ENCODE measurements at places on chromosomes 6 and 20. TPM values are rescaled to one million over a fixed set of nuclear protein-coding genes. Genes with fewer than 3 reads are reported as not detected.
A peak's percentile ranks its signal among the peaks of the same experiment; 100 is the strongest.

Gene IL17A
- total RNA-seq: not detected

Gene PLN
- 0.45 TPM for total RNA-seq

Gene CCM2L
- 1.2 TPM for total RNA-seq

Gene KHDRBS2
- not detected for total RNA-seq

Gene SYCP2
- not detected for total RNA-seq

Gene TGM2
- 0.13 TPM for total RNA-seq

Gene BCLAF1
- 207 TPM for total RNA-seq

Gene OR12D3
- total RNA-seq: not detected

Gene GPX5
- total RNA-seq: not detected

Gene TUBB1
- total RNA-seq: 0.03 TPM

Gene NINL
- 18.1 TPM for total RNA-seq

Gene BANF2
- total RNA-seq: not detected

- H3K27ac ChIP-seq: no peak overlapping the region
- peaks cover 27% of the 10 kb centered on the region for H3K27me3 ChIP-seq
- H3K36me3 ChIP-seq: no peaks in the 10 kb centered on the region
Observed at GRCh38 chr20:64143018-64143801, 21.0 kb upstream of the MYT1 start.

- H3K36me3 ChIP-seq: no peaks in the 10 kb centered on the region
- peak; percentile 45 for DNase-seq
- no peaks in the 10 kb centered on the region for H3K27me3 ChIP-seq
- peaks cover 39% of the 10 kb centered on the region for H3K4me1 ChIP-seq
- H3K27ac ChIP-seq: peak overlapping the region; percentile 27
- no peak overlapping the region for H3K4me3 ChIP-seq
Observed at GRCh38 chr6:135568379-135568778, 70.8 kb upstream of the AHI1 start.

DNA sequence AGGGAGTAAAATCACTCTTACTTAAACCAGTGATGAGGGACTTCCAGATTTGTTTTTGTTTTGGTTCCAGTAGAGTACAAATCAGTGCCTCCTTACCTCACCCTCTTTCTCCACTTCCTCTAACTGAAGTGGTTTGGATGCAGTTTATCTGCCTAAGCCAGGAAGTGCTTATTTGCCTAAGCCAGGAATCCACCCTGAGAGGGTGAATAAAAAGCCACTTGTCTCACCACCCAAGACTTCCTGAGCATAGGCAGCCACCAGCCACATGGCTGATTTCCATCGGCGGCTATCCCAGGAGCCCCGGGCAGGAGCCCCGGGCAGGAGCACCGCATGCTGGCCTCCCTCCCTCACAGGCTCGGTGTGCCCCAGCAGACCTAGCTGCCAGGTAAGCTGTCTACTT, 12.0 kb downstream of the LRP11 start:
- DNase-seq: peak; percentile 26
- H3K27ac ChIP-seq: peak overlapping the region; percentile 20
- peaks cover 40% of the 10 kb centered on the region for H3K4me1 ChIP-seq
- no peaks in the 10 kb centered on the region for H3K27me3 ChIP-seq
- H3K36me3 ChIP-seq: 0 out of 2 replicates have a peak, but pooled peaks cover 2% of the 10 kb centered on the region

DNA sequence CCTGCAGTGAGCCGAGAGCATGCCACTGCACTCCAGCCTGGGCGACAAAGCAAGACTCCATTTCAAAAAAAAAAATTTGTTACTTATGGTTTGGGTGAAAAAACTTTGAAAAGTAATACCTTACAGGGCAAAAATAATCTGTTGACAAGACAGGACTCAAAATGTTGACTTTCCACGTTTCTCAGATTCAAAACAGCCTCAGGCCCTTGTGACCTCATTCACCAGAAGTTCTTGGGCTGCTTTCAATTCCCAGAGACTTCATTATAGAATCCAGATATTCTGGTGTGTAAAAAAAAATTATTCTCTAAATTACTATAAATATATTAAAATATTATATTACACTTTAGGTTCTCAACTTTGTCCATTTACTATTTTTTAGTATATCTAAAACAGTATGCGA, 116.2 kb downstream of the KCNQ5 start:
- no peak overlapping the region for H3K27ac ChIP-seq
- no peaks in the 10 kb centered on the region for H3K36me3 ChIP-seq
- H3K4me1 ChIP-seq: no peaks in the 10 kb centered on the region
- no peak overlapping the region for H3K4me3 ChIP-seq
- no peak for DNase-seq

GRCh38 chr6:36331381-36331780, 5.3 kb downstream of the BNIP5 start:
- H3K4me3 ChIP-seq: no peak overlapping the region
- H3K36me3 ChIP-seq: no peaks in the 10 kb centered on the region
- DNase-seq: no peak
- H3K27me3 ChIP-seq: no peaks in the 10 kb centered on the region
- no peak overlapping the region for H3K27ac ChIP-seq

DNA sequence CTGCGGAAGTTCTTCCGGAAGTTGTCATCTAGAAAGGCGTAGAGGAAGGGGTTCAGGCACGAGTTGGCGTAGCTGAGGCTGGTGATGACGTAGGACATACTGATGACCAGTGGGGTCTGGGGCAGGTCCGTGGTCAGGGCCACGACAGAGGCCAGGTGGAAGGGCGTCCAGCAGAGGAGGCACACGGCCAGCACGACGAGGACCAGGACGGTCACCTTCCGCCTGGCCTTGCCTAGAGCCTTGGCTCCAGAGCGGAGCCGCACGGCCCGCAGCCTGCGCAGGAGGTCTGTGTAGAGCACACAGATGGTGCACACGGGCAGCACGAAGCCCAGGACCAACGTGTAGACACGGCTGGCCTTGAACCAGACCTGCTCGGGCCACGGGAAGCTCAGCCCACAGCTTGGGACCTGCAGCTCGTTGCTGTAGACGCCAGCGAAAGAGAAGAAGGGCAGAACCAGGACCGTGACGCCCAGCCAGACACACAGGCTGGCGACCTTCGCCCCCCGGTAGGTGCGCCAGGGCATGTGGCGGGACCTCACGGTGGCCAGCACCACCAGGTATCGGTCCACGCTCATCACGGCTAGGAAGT, 1.4 kb downstream of the NPBWR2 start:
- peaks cover 60% of the 10 kb centered on the region for H3K27me3 ChIP-seq
- H3K4me1 ChIP-seq: no peaks in the 10 kb centered on the region
- H3K27ac ChIP-seq: no peak overlapping the region
- H3K4me3 ChIP-seq: no peak overlapping the region

- no peak for DNase-seq
- no peaks in the 10 kb centered on the region for H3K27me3 ChIP-seq
- H3K4me1 ChIP-seq: peaks cover 10% of the 10 kb centered on the region
- no peaks in the 10 kb centered on the region for H3K36me3 ChIP-seq
- no peak overlapping the region for H3K27ac ChIP-seq
Observed at GRCh38 chr6:53887316-53887715, 92.5 kb downstream of the LRRC1 start.

- no peak for DNase-seq
- peaks cover 14% of the 10 kb centered on the region for H3K4me1 ChIP-seq
- H3K4me3 ChIP-seq: no peak overlapping the region
- H3K36me3 ChIP-seq: peaks cover 19% of the 10 kb centered on the region
Observed at GRCh38 chr20:48702455-48702913, 125.3 kb downstream of the PREX1 start.

DNA sequence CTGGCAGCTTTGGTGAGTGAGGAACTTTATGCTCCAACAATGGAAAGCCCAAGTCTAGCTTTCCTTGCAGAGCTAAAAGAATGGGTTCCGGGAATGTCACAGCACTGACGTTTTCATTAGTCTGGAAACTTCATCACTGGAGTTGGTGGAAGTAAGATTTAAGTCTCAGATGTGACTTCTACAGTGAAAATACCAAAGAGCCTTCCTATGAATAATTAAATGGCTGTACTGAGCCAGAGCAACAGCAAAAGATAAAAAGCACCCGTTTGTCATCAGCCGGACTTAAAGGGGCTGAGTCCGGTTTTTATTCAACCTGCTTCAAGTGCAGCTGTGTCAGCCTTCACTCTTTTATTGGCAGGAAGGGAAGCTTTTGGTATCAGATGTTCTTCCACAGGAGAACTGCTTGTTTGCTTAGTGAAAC, 46.5 kb upstream of the SHLD1 start:
- no peak overlapping the region for H3K27ac ChIP-seq
- H3K4me1 ChIP-seq: no peaks in the 10 kb centered on the region
- peak; percentile 15 for DNase-seq
- no peak overlapping the region for H3K4me3 ChIP-seq
- no peaks in the 10 kb centered on the region for H3K36me3 ChIP-seq
- no peaks in the 10 kb centered on the region for H3K27me3 ChIP-seq

- no peak for DNase-seq
- H3K27me3 ChIP-seq: peaks cover 56% of the 10 kb centered on the region
- H3K36me3 ChIP-seq: no peaks in the 10 kb centered on the region
- no peaks in the 10 kb centered on the region for H3K4me1 ChIP-seq
- H3K27ac ChIP-seq: no peak overlapping the region
Observed at GRCh38 chr20:63320616-63321147, 27.7 kb downstream of the COL20A1 start.

GRCh38 chr6:7637533-7637932, 47.5 kb downstream of the SNRNP48 start:
- H3K4me3 ChIP-seq: no peak overlapping the region
- DNase-seq: no peak
- H3K27ac ChIP-seq: no peak overlapping the region

- no peak overlapping the region for H3K4me3 ChIP-seq
- H3K4me1 ChIP-seq: peaks cover 50% of the 10 kb centered on the region
- no peaks in the 10 kb centered on the region for H3K27me3 ChIP-seq
- H3K27ac ChIP-seq: peak overlapping the region; percentile 86
Observed at GRCh38 chr6:163782436-163783003, 368.0 kb downstream of the QKI start.

DNA sequence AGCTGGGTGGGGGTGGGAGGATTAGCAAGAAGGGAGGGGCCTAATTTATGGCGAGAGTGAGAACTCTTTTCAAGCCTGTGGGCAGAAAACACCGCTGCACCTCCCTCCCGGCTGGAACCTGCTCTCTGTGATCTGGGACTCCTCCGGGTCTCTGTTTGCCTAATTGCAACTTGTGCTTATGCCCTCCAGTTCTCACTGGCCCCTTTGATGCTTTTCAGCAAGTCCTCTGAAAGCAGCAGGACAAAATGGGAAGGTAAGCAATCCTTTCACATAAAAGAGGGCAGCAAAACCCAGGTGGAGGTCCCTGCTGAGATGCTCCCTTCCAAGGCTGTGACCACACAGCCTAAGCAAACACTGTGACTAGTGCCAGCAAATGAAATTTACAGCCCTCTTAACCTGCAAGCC, 523.0 kb upstream of the FLRT3 start:
- no peaks in the 10 kb centered on the region for H3K36me3 ChIP-seq
- H3K27me3 ChIP-seq: no peaks in the 10 kb centered on the region
- no peak overlapping the region for H3K4me3 ChIP-seq
- no peak overlapping the region for H3K27ac ChIP-seq

GRCh38 chr6:168468045-168468444, 27.1 kb downstream of the SMOC2 start:
- no peak for DNase-seq
- H3K27ac ChIP-seq: no peak overlapping the region
- no peaks in the 10 kb centered on the region for H3K36me3 ChIP-seq
- no peak overlapping the region for H3K4me3 ChIP-seq
- 0 out of 2 replicates have a peak, but pooled peaks cover 7% of the 10 kb centered on the region for H3K27me3 ChIP-seq

DNA sequence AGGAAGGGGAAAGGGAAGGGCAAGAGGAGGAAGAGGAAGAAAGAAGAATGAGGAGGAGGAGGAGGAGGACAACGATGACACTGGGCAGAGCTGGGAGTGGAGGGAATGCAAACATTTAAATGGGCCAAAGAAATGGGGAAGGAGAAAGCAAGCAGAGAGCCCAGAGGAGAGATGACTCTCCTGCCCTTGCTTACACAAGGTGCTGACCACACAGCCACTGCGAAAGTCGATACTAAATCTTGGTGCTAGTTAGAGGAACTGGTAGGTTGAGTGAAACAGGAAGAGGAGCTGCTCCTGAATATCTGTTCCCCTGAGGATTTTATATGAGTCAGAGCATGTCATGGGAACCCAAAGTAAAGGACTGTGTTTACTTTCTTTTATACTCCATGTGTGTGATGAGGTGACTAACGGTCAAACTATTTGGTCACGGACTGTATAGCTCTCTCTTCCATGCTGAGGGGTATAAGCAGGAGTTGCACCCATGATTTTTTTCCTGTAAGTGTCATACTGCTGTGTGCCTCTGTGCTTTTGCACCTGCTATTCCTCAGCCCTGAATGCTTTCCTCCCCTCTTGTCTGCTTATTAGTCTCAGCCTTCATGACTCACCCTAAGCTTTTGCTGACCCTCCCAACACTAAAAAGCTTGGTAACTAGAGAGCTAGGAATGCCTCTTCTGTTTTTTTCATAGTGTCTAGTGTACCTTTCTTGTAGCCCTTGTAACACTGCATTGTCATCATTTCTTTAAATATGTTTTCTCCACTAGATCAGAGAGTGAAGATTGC, 9.5 kb upstream of the PAQR8 start:
- H3K36me3 ChIP-seq: no peaks in the 10 kb centered on the region
- H3K27ac ChIP-seq: peak overlapping the region; percentile 43
- H3K4me1 ChIP-seq: peaks cover 21% of the 10 kb centered on the region
- DNase-seq: peak; percentile 81

DNA sequence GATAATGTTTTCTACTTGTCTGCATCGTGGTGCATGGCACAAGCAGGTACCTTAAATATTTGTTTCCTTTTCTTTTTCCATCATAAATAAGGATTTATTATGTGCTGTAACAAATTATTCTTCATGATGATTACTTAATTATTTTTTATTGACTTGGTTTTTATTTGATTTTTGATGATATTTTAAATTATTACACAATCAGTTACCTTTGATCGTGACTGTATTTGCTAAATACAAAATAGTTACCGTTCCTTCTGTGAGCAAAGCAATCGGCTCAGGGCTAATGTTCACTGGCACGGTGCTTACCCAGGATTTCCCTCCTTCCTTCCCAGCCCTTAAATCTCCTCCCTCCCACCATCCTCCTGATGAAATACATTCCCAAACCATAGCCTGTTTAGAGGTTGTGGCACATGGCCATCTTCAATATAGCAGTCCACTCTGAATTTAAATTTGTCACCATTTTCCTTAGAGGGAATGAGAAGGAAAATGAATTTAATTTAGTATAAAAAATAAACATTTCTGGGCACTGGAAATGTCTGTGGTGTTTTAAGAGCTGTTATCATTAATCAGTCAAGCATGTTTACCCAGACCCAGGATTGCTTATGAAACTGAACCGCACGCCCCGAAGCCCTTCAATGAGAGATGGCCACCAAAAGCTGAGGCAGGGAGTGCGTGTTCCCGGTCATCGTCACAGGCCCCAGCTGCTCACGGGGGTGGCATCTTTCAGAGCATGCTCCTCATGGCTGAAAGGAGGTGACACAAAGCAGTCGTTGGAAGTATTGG, 23.0 kb upstream of the EXOC2 start:
- no peaks in the 10 kb centered on the region for H3K4me1 ChIP-seq
- no peak overlapping the region for H3K4me3 ChIP-seq
- H3K27me3 ChIP-seq: no peaks in the 10 kb centered on the region
- H3K27ac ChIP-seq: no peak overlapping the region
- no peak for DNase-seq
- no peaks in the 10 kb centered on the region for H3K36me3 ChIP-seq

GRCh38 chr20:62716198-62716940, 7.7 kb downstream of the NTSR1 start:
- no peak overlapping the region for H3K4me3 ChIP-seq
- H3K36me3 ChIP-seq: no peaks in the 10 kb centered on the region
- H3K4me1 ChIP-seq: no peaks in the 10 kb centered on the region

GRCh38 chr6:135066397-135066796, 11.8 kb upstream of the HBS1L start:
- no peak overlapping the region for H3K27ac ChIP-seq
- no peaks in the 10 kb centered on the region for H3K4me1 ChIP-seq
- H3K27me3 ChIP-seq: 0 out of 2 replicates have a peak, but pooled peaks cover 5% of the 10 kb centered on the region
- no peaks in the 10 kb centered on the region for H3K36me3 ChIP-seq

Measured in SJCRH30 (cell line).